Epithelial cell of proximal tubule (primary cell): ENCODE measurements at places on chromosomes 3 and 15.
A peak's percentile ranks its signal among the peaks of the same experiment; 100 is the strongest.

DNA sequence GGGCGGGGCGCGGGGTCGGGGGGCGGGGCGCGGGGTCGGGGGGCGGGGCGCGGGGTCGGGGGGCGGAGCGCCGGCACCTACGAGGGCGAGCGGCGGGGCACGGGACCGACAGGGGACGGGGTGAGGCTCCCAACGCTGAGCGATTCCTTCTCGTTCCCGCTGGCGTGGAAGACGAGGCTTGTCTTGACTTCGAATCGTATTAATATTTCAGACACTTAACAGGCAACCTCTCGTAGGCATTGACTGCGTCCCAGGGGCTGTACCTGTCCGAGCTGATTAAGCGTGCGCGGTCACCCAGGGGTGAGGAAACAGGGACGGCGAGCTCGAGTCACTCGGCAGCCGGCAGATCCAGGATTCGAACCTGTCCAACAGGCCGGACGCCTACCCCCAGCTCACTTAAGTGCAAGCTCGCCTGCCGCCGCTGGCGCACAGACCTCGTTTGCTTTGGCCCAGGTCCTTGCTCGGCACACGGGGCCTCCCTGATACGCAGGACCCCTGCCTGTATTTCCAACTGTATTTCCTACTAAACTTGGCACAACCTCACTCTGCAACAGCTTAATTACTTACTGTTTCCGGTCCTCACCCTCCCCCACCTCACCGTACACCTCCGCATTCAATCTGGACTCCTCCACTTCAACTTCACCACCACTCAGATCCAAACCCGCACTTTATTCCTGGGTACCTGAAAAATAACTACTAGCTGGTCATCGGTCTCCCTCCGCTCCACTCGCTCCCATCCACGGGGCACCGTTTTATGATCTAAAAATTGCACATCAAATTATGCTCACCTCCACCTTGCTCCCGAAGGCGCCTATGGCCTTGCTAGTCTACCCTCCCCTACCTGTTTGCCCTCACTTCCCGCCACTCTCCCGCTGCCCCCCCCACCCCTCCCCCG lies 722 bp upstream of the ZXDC start:
- DNase-seq, result no peak

DNA sequence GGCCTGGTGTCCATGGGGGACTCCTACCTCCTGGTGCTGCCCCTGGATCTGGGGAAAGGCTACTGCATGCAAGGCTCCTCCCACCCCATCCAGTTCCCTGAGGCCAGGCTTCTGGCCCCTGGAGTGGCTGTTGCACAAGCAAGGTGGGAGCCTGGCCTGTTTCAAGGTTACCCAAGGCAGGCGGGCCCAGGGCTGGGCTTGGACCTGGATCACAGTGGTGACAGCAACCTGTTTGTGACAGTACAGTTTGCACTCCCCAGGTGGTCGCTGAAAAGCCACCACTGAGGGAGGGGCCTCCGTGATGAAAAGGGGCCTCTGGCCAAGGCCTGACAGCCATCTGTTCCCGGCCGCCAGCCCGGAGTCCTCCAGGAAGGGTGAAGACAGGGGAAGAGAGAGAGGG lies 14.4 kb upstream of the KY start:
- DNase-seq, result no peak

DNA sequence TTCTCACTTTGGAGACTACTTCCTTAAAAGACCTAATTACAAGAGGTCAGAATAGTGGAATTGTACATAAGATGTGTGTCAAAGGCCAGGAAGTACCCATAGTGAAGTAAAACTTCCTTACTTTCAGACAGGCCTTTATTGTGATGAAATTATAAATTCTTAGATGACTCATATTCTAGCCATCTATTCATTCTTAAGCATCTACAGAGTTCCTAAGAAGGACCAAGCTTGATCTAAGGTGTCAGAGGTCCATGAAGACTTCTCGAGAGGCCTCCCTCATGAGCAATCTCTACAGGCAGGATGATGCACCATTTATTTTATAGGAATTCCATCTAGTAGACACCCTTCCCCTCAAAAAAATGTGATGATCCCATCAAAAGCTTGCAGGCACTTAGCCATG lies 493.3 kb downstream of the MAGI1 start:
- no peak for DNase-seq

GRCh38 chr3:42263354-42264346 lies 2.3 kb downstream of the CCK start:
- no peak for DNase-seq

GRCh38 chr3:17394541-17395155 lies 347.8 kb downstream of the TBC1D5 start:
- DNase-seq, result no peak

- no peak for DNase-seq
These were observed 109.6 kb downstream of the ARRDC4 start for GRCh38 chr15:98070137-98070536.

- no peak for DNase-seq
These were observed 188.3 kb upstream of the THBS1 start for GRCh38 chr15:39392469-39393047.

DNA sequence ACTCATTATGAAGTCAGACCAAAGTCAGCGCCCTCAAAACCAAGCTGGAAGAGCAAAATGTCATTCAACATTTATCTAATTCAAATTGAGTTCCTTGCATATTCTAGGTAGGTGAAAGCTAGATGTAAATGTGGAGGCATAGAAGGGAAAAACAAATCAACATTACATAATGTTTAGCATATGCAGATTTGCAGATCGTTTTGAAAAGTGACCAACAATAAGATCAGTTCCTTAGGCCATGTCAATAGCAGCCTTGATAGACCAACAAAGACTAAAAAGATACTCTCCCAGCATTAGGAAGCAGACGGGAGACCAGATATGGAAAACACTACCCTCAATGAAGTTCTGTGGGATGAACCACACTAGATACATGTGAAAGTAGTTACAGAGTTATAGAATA lies 83.0 kb downstream of the PLD1 start:
- no peak for DNase-seq

DNA sequence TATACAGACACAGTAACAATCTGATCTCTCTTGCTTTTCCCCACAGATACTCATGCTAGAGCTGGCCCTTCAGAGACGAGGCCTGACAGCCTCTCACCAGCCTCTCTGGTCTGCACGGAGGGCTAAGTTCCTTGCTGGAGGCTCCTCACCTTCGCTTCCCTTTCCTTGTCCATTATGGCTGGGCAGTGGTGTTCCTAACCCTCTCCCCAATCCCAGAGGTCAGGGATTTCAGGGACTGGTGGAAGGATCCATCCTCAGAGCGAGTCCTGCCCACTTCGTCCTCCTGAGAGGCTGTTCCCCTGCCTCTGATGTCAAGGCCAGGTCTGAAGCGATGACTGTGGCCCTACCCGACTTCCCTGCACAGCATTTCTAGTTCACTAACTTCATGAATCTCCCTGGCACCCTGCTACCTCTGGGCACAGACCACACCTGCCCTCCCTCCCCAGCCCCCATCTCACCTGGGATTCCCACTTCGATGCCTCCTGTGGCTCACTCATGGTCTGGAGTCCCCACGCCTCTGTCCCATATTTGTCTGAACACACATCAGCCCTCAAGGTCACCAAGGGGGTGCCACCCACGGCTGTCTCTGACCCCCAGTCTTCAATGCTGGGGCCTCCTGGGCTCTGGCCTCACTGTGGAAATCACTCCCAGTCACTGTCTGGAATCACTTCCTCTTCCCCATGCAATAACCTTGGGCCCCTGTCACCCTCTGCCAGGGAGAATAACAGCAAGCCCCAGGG lies 124.9 kb upstream of the PRR20G start:
- no peak for DNase-seq

DNA sequence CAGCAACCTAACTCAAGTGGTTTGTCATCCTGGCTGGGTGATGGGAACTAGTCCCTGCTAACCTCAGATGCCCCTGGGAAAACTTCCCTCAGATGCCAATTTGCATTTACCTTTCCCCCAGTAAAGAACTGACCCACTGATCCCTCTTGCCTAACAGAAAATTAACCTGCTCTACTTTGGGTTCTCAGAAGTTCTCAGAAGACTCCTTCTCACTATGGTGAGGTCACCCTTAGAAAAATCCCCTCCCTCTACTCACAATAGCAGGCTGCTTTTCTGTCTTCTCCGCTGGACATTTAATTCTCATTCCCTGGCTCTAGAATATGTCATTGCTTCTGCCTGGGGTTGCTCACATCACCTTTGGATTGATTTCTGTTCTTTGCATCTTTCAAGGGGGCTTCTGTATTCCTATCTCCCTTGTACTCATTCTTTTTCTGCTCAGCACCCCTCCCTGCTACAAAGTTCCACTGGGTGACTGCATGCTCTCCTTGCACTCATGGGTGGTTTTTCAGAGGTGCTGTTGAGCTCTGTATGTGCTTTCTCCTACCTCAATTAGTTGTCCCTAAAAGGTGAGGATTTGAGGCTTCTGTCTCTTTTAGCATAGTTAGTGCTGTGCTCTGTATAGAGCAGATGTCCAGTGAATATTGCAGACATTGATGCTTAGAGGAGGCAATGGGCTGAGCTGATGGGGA lies 869 bp downstream of the PLA1A start:
- no peak for DNase-seq

DNA sequence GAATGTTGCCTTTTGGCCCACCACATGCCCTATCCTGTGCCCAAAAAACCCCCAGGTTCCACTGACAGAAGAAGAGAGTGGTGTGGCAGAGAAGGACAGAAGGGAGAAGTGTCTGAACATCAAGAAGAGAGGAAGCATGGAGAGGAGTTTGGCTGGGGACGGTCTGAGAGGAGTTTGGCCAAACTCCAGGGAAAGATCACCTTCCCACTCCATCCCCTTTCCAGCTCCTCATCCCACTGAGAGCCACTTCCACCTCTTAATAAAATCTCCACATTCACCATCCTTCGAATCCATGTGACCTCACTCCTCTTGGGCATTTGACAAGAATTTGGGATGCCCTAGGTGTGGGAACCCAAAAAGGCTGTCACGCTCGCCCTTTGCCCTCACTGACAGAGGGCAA lies 311.6 kb upstream of the GRM7 start:
- no peak for DNase-seq

- DNase-seq, result no peak
These were observed 33.8 kb downstream of the RGMA start for GRCh38 chr15:93055211-93055610.

GRCh38 chr15:69305204-69305931 lies 6.7 kb downstream of the PAQR5 start:
- DNase-seq, result peak; percentile 95

DNA sequence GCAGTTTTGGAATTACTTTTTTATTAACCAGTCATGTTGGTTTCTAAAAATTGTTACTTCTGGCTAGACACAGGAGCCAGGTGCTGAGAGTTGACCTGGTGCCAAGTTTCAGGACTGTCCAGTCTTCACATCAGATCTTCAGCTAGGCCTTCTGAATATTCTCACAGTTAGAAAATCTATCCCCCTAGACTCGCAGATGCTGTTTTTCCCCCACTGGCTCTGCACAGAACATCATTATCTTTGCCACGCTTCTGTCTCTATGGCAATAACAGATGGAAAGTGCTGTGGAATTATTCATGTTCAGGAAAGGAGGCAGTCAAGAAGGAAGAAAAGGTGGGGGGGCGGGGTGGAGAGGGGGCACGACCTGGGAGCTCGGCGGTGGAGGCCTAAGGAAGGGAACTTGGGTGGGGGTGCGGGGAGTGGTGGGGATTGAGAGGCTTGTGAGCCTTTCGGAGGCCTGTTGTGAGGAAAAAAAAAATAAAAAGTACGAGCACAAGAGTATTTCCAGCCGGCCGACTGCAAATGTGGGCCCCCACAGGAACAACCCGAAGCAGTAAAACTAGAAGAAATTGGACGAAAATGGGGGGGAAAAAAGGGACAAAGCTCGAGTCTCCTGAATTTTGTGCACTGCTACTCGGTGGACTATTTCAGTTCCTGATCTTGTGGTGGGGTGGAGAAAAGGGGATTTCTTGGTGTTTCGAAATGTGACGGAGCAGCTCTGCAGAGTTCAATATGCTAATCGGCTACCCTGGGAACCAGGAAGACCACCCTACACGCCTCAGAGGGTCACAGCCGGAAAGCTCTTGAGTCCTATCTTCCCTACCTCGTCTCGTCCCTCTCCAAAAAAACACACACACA lies 1.5 kb upstream of the SKIL start:
- DNase-seq, result peak; percentile 52

- no peak for DNase-seq
These were observed 59.6 kb downstream of the NPTN start for GRCh38 chr15:73573572-73573971.

DNA sequence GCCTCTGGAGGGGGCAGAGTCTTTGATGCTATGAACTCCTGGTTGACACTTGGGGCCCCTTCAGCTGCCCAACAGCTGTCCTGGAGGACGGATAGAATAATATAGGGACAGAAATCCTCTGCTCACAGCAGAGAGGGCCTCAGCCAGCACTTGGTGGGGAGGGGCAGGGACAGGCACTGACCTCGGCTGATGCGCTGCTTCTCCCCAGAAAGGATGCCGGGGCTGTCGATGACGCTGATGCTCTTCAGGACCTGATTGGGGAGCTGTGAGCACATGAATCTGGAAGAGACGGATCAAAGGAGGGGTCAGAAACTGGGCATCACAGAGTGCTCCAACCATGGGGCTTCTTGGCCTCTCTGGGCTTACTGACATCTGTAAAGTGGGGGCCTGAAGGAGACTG lies 29.5 kb downstream of the EHD4 start:
- DNase-seq, result no peak

- DNase-seq, result no peak
These were observed 66.8 kb downstream of the RPL39L start for GRCh38 chr3:187072511-187072910.

- DNase-seq, result no peak
These were observed 47.8 kb downstream of the SPRED1 start for GRCh38 chr15:38300395-38300794.

GRCh38 chr3:3556078-3556477 lies 243.2 kb upstream of the LRRN1 start:
- DNase-seq, result no peak

DNA sequence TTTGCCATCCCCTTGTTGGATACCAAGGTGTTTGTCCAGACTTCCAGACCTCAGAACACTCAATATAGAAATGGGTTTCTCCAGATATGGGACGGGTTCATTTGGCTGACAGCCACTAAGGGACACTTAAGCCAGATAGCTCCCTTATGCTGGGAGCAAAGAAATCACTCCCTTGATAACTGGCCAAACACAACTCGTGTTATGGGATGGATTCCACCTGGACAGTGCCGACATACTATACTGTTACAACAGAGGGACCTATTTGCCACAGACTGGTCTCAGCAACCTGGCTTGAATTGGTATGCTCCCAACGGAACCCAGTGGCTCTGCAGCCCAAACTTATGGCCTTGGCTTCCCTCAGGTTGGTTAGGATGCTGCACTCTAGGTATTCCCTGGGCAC lies 114.0 kb upstream of the PLCL2 start:
- no peak for DNase-seq

- DNase-seq, result no peak
These were observed 8.4 kb downstream of the SNAP23 start for GRCh38 chr15:42503825-42504224.

- no peak for DNase-seq
These were observed at the start of gene CD96 for GRCh38 chr3:111541911-111542483. TSS of gene CD96 (plus strand) at chr3:111542197. CDS start at chr3:111542249, 52 bp downstream.

- no peak for DNase-seq
These were observed 33.5 kb downstream of the MLH1 start for GRCh38 chr3:37026851-37027250.

GRCh38 chr3:88147261-88147660 lies 2.5 kb upstream of the C3orf38 start:
- no peak for DNase-seq

GRCh38 chr3:42649783-42650182 lies 3.7 kb upstream of the ZBTB47 start:
- no peak for DNase-seq

- DNase-seq, result no peak
These were observed 76.1 kb upstream of the PHLDB2 start for GRCh38 chr3:111782943-111783342.

GRCh38 chr3:29346828-29347227 lies 66.0 kb downstream of the RBMS3 start:
- no peak for DNase-seq

- DNase-seq, result no peak
These were observed 489.1 kb upstream of the CFAP20DC start for GRCh38 chr3:59538753-59539432.
